Choroid plexus epithelial cell (primary cell): ENCODE measurements at places on chromosomes 1 and 21.

GRCh38 chr1:65773391-65774123 is 19.1 kb upstream of the PDE4B start:
- no peak for DNase-seq

GRCh38 chr1:210262167-210262896 is 29.7 kb downstream of the SERTAD4 start:
- DNase-seq = no peak

DNA sequence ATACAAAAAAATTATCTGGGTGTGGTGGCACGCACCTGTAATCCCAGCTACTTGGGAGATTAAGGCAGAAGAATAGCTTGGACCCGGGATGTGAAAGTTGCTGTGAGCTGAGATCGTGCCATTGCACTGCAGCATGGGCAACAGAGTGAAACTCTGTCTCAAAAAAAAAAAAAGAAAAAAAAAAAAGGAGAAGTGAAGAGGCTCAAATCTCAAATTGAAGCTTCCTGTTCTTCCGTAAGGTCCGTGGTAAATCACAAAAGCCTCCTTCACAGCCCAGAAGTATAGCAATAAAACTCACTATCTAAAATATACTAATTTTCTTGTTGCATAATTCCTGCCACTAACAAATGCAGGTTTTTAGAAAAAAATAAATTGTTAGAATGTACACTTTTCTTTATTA is 498.2 kb upstream of the BRINP3 start:
- DNase-seq = no peak

- DNase-seq = no peak
Observed at GRCh38 chr1:158976219-158976618, 33.5 kb upstream of the IFI16 start.

- no peak for DNase-seq
Observed at GRCh38 chr1:196544617-196545016, 63.6 kb downstream of the KCNT2 start.

DNA sequence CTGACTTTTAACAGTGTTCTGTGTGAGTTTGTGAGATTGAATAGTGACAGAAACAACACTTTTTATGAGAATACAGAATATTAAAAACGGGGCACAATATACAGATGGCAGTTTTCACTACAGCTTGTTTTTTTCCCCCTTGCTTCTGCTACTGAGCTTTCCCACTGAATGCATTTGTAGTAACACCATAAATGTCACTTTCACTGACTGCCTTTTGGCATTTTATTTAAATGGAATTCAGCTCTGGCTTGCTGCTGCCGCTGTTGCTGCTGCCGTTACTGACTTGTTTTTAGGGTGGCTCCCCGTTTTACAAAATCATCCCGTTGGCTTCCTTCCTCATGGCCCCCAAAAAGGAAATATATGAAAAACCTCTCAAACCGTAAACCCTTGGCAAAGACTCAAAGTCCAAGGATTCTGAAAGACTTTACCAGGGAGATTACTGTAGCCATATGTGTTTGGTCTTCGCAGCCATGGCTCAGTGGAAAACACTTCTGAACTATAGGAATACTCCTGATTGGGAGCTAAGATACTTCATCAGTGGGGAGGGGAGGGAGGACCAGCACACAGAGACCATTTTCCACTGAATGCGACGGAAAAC is 151.0 kb downstream of the NUF2 start:
- DNase-seq = no peak
